ELF-1 (cell line): ENCODE measurements at places on chromosomes 5 and 9.

GRCh38 chr9:115099901-115100300 is 18.1 kb downstream of the TNC start:
- peak; percentile 53 for DNase-seq

DNA sequence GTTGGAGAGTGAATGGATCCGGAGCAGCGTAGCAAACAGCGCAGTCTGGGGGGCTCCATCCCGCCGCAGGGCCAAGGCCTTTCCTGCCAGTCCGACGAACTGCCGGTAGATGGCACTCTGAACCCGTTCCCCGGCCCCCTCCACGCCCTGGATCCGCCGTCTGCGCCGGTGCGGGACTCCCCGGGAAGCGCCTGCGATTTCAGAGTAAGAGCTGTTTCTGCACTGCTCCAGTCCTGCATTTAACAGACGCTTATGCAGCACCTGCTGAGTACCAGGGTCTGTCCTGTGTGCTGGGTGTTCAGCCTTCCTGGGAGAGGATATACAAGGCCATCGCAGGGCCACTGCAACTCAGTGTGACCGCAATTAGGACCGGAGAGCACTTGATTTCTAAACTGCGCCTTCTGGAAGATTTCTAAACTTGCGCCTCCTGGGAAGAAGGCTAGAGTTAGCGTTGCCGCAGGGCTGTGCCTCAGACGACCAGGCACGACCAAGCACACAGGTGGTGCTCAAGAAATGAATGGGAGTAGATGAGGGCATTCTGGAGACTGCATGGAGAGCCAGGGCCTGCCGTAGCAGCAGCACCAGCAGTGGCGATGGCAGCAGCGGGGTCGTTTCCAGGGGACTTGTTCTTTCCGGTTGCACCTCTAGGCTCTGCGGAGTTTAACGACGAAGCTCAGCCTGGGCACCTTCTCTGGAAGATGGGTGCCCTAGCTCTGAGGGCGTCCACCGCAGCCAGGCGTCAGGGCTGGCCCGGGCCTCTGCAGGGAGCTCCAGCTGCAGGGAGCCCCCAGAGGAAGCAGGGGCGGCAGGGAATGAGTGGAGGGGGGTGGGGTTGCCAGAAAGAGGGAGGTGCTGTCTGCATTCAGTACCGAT is 14.3 kb upstream of the TIFAB start:
- peak; percentile 91 for DNase-seq

DNA sequence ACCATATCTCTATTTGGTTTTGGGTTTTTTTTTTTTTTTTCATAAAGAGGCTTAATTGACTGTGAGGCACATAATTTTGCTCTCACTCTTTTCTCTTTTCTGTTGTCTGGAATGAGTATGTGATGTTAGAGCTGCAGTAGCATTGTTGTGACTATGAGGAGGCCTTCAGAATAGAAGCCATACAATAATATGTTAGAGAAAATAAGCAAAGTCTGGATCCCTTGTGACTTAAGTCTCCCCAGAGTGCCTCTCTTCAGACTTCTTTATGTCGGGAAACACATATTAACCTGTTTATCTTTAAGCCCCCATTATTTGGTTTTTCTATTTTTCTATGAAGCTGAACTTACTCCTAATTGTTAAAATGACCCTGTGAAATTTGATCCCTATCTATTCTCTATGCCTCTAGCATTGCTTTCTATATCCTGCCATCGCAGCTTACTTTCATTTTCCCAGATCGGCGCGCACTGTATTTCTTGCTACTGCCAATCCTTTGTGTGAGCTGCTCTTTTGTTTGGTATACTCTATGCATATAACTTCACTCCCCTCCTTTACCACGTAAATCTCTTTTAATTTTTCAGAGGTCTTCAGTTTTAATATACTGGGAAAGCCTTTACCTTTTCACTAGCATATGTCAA is 372.5 kb upstream of the KCNN2 start:
- no peak for DNase-seq

- DNase-seq: no peak
Measured at GRCh38 chr9:128152133-128153059, 3.1 kb downstream of the LCN2 start.

DNA sequence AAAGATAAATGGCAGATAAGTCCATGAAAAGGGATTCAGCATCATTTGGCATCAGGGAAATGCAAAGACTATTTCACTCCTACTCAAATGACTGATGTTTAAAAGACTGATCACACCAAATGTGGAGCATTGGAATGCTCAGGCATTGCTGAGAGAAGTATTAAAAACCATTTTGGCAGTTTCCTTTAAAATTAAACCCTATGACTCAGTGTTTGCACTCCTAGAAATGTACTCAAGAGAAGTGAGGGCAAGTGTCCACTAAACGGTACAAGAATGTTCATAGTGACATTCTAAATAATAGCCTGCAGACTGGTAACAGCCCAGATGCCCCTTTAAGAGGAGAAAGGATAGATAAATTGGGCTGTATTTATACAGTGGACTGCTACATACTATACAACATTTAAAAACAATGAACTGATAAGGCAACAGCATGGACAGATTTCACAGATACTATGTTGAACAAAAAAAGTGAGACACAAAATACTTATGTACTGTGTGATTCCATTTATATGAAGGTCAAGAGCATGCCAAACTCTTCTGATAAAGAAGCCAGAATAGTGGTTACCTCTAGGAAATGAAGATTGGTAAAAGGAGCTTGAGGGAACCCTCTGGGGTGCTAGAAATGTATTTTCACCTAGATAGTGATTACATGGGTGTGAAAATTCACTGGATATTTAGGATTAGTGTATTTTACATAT is 24.6 kb downstream of the APC start:
- DNase-seq: no peak

DNA sequence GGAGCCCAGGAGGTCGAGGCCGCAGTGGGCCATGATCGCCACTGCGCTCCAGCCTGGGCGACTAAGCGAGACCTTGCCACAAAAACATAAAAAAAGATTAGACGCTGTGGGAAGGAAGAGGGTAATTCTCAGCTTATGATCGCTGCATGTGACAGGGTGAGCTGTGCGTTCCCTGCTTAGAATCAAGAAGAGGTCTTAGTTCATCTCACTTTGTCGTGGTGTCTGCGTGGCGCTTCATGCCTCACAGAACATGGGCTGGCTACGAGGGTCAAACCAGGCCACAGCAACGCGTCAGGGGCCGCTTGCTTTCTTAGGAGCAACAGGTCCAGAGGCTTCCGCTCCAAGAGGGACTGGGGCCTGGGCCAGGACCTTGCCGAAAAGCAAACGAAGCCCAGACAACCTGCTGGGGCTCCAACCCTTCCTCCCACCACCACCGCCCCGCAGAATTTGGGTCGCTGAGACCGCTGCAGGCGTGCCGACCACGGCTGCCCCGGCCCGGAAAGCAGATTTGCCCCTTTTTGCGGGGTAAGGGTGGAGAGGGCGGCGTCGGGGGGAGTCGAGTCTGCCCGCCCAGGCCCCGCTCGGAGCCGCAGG is 10.0 kb upstream of the GRIN1 start:
- DNase-seq: no peak

DNA sequence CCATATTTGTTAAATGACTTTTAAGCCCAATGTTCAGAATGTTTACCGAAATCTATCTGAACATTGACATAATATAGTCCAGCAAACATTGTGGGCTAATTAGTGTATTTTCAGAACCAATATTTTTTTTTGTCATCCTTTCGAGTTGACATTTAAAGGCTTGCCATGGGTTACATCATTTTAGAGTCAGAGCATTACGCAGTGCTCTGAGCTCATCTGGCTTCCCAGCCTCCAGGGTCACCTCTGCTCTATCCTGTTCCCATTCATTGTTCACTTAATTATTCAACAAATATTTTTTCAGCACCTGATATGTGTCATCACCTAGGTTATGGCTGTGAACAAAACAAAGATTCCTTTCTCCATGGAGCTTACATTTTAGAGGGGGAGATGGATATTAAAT is 80.2 kb downstream of the SREK1 start:
- DNase-seq: no peak

DNA sequence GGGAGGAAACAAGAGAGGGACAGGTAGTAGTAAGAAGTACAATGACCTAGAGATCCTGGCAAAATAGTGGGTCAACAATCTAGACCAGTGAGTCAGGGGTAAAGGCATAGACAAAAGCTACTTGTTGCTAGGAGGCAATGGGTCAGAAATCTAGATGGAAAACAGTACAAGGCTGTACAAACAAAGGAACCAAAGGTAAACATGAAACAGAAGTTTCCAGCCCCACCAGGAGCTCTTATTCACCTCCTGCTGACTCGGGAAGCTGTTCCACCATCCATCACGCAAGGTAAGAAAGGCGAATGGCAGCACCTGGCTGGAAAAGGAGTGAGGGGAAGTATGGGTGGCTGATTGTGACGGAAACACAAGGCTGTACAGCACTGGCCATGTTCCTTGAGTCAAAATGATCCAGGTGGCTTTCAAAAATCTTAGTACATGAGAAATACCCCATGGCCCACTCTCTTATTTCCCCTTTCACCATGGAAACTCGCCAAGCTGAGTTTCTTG is 70.5 kb upstream of the RAI14 start:
- DNase-seq: no peak

GRCh38 chr5:57626703-57627102 is 144.1 kb upstream of the ACTBL2 start:
- no peak for DNase-seq

- no peak for DNase-seq
Measured at GRCh38 chr9:129137292-129138143, 26.3 kb downstream of the PTPA start.

- DNase-seq: peak; percentile 52
Measured at GRCh38 chr9:130837002-130837511, 2.0 kb downstream of the ABL1 start.

DNA sequence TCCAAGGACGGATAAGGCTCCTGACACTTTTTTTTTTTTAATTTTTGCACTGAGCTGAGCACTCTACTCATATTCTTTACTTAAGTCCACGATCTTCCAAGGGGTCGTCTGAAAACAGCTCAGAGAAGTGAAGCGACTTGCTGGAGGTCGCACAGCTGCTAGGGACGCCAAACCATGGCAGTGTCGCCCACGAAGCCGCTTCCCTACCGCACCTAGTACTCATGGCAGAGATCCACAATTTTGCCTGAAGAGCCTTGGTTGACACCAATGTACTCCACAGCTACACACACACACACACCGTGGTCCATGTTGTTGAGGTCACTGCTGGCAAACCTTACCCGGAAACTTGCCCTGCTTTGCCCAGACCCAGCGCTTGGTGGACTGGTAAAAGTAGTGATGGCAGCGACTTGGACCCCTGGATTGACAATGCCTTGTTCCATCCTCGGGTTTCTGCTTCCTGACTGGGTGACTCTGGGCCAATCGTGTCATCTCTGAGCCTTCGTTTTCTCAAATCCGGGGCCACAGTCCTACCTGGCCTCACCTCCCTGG is 521 bp upstream of the SLIT3 start:
- DNase-seq: no peak

DNA sequence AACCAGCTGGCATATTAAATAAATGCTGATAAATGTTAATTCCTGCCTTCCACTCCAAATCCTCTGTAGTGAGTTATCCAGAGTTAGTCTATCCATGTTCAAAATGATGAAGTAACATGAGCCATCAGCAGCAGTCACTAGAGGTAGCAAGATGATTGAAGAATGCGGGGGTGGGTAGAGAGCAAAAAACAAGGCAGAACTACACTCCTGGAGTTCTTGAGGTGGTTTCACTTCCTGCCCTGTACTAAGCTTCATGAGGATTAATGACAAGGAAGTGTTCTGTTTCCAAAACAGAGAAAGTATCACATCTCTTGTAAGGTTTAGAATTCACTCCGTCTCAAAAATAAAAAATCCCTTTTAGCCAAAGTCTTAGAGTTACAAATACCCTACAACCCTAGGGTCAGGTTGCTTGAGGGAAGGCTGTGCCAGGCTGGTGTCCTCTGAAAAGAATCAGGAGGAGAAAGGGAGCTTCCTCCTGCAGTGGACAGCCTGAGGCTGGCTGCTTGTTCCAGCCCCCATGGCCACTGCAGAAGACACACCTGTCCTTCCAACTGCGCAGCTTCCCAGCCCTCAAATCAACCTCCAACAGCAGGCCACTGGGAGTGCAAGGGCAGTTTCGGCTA is 180.2 kb downstream of the DENND1A start:
- DNase-seq: no peak

- DNase-seq: peak; percentile 98
Measured at GRCh38 chr5:72107131-72107900, at the start of gene MAP1B. Gene MAP1B (plus strand): TSS chr5:72107475. CDS start chr5:72107532, 57 bp downstream.
